ACHN (cell line): ENCODE measurements at places on chromosomes 7 and 10.

DNA sequence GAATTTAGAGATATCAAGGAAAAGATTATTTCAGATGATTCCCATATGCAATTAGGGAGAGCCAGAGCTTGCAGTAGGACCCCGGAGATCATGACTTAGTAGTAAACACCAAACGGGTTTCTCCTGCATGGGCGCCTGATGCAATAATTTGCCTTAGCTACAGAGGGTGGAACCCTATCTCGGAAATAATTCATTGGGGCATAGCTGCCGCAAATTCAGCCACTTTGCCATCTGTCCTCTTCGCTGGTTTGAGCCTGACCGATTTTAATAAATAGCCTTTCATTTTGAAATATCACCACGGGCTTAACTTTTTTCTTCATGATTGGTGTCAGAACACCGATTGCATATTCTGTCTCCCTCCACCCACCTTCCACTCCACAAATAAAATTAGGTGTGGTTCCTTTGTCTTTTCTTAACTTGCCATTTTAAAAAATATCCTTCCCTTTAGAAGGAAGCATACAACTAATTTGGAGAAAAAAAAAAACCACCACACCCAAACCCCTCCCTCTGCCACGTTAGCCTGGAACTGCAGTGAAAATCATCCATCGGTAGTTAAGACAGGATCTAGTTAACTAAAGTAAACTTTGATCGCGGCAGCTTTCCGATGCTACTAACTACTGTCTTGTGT, 1.4 kb downstream of the GARS1 start:
- peak; percentile 59 for DNase-seq

- DNase-seq: peak; percentile 32
Measured at GRCh38 chr10:34824870-34825269, 9.8 kb upstream of the PARD3 start.

- peak; percentile 76 for DNase-seq
Measured at GRCh38 chr7:95690367-95690947, 81.9 kb upstream of the DYNC1I1 start.

DNA sequence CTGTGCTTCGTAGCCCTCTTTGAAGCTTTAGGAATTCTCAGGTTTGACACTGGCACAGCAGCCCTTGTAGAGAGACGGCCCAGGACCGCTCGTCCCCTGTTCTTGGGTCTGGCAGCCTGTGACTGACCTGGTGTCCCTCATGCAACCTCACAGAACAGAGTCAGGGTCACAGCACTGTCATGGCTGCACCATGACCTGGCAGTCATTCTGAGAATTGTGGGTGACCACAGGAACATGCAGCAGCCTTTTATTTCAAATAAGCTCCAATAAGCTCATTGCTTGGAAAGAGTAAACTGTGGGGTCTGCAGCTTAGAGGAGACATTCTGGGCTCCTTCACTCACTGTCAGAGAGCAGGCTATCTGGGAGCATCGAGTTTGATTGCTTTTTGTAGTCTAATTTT, 42.5 kb downstream of the MYO1G start:
- DNase-seq: no peak

- DNase-seq: no peak
Measured at GRCh38 chr10:4514445-4515108, 311.4 kb upstream of the AKR1E2 start.

DNA sequence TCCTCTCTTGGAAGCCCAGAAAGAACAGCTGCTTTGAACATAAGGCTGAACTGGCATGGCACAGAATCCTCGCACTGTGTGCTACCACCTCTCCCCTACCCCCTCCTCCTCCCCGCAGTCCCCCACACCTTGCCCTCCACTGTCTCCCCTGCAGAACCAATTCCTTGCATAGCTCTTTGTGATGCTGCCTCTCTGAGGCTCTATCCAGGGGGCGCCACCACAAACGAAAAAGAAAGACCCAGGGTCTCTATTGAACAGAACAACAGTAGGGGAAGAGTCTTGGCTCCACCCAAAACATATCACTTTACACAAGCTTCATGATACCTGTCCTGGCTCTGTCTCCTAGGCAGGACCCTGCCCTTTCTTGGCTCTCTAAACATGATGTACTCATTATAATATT, 26.2 kb upstream of the EBLN1 start:
- DNase-seq: no peak

DNA sequence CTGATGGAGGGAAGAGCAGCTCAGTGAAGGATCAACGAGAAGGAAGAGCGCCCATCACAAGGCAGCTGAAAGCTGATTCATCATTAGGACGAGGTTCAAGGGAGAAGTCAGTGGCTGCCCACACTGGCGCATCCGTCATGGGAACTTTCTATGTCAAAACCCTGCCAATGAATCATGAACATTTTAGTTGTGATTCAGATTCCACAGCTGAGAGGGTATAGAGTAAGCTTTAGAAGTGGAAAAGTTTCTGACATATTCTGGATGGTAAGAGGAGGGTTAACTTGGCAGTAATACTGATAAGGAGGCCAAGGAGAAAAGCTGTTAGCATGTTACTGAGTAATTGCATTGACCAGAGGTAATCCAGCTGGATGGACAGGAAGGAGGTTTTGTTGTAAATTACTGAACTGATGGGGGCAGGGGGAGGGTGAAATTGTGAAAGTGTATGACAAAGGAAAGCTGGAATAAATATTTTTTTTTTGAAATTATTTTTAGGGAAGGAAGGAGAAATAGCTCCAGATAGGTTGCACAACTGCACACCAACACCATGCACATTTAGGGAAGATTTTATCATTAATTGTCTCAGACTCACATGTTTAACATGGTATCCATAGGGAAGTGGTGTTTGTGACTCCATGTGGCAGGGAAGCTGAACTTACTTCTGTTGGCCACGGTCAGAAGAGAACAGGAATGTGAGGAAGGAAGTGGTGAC, 78.3 kb upstream of the NRP1 start:
- peak; percentile 86 for DNase-seq
